ENCODE measurements at places on chromosomes 1 and 21.

- no peak for DNase-seq
Observed at GRCh38 chr1:28518745-28519341, 13.0 kb downstream of the RCC1 start.

- peak; percentile 11 for DNase-seq
Observed at GRCh38 chr21:32726839-32727686, 750 bp downstream of the SYNJ1 start.

DNA sequence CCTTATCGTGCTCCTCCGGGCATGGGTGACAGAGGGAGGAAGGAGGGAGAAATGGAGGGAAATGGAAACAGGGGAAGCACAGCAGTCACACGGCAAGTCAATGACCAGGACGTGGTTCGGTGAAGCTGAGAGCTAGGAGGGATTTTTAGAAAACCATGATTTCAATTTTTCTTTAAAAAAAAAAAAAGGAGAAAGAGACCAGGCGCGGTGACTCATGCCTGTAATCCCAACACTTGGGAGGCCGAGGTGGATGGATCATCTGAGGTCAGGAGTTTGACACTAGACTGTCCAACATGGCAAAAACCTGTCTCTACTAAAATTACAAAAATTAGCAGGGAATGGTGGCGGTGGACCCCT, 776 bp upstream of the TNFRSF9 start:
- DNase-seq: no peak

- no peak for DNase-seq
Observed at GRCh38 chr1:3079381-3080052, 10.5 kb downstream of the PRDM16 start.

GRCh38 chr1:22975694-22976093, 3.0 kb upstream of the LACTBL1 start:
- no peak for DNase-seq

- no peak for DNase-seq
Observed at GRCh38 chr1:42154685-42155084, 1.5 kb downstream of the GUCA2B start.

GRCh38 chr1:111570781-111571181, 48.8 kb upstream of the RAP1A start:
- no peak for DNase-seq

DNA sequence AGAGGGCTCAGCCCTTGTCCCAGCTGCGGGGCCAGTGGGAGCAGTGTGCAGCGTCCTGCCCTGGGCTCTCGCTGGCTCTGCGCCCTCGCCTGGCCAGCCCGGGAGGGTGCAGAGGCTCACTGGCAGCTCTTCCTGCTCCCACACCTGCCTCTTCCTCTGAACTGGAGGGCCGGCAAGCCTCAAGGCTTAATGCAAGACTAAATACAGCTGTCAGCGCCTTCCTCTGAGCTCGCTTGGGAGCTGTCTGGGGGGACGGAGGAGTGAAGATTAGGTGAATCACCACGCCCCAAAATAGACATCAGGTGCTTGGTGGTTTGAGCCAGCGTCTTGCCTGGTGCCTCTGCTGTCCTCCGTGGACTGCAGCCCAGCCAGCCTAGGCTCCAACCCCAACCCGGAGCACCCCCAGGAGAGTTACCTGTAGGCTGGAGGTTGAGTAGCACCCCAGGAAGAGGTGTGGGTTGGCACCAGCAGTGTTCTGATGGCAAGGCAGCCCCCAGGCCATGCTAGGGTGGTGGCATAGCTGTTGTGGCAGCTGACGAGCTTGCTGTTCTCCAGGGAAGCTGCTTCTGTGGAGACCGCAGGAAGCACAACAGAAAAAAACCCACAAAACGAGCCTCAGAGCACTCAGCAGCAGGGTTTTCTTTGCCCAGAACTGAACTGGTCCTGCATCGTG, 36.9 kb downstream of the UMODL1 start:
- DNase-seq: peak; percentile 31

- DNase-seq: no peak
Observed at GRCh38 chr1:226711976-226712741, 26.9 kb downstream of the ITPKB start.

DNA sequence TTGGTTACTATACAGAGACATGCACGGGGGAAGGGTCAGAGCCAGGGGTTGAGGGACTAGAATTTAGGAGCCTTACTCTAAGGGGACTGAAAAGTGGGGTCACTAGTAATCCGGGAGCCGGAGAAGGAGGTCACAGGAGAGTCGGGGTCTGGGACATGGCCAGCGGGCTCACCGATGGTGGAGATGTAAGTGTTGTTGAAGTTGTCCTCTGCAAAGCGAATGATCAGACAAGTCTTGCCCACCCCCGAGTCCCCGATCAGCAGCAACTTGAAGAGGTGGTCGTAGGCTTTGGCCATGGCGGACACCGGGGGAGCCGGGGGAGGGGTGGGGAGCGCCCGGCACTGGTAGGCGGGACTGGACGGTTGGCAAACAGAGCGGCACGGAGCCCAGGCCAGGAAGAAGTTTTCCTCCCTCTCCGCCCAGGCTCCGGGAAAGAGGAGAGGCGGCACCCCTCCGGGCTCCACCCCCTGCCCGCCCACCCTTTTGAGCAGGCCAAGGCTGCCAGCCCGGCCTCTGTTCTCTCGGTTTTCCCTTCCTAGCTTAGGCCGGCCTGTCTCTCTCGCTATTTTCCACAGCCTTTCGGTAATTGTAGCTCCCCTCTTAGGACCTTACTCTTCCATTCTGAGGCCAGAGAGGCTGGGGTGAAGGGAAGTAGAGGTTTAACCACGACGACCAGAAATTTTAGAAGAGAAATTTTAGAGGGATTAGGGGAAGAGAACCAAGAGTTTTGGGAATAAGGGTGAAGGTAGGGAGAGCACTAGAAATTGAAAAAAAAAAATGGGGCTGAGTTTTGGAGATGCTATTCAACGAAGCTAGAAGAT, at the start of gene RAB13:
TSS of gene RAB13 (minus strand) at position 399 of the 821 bp plus-strand sequence. CDS start at position 296, 103 bp downstream.
- DNase-seq: peak; percentile 54

GRCh38 chr1:47230692-47231300, 1.2 kb downstream of the TAL1 start:
- no peak for DNase-seq

GRCh38 chr1:200384818-200385390, 24.9 kb downstream of the ZNF281 start:
- DNase-seq: no peak

- no peak for DNase-seq
Observed at GRCh38 chr21:15860541-15860940, 130.8 kb downstream of the USP25 start.

GRCh38 chr1:111961773-111962565, 27.5 kb downstream of the KCND3 start:
- peak; percentile 49 for DNase-seq

DNA sequence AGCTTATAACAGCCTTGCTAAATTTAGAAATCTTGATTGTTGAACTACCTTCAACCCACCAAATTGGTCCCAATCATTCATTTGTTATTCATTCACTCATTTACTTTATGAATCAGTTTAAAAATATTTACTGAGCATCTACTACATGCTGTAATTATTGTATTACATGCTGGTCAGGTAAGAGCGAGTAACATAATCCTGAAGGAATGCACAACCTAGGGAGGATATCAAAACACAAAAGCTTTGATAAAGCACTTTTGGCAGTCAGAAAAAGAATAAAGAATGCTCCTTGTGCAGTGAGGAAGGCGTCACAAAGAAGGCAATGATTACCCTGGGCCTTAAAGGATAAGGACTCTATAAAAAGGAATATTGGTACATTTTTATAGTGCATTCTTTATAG, 518.9 kb upstream of the NR5A2 start:
- no peak for DNase-seq

DNA sequence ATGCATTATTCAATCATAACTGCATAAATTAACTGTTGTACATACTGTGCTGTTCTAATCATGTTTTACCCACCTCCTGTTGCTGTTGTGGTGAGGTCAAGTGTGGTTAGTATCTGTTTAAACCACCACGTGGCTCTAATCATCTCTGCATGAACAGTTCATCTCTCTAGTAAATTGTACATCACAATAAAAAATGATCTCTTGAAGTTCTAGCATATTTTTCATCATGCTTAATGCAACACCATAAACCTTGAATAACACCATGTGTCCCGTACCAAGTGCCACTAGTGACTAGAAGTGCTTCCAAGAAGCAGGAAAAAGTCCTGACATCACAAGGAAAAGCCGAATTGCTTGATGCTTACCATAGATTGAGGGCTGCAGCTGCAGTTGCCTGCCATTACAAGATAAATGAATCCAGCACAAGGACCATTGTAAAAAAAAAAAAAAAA, 51.7 kb downstream of the SNRPE start:
- no peak for DNase-seq

GRCh38 chr1:167661527-167662426, 31.7 kb downstream of the RCSD1 start:
- DNase-seq: no peak

DNA sequence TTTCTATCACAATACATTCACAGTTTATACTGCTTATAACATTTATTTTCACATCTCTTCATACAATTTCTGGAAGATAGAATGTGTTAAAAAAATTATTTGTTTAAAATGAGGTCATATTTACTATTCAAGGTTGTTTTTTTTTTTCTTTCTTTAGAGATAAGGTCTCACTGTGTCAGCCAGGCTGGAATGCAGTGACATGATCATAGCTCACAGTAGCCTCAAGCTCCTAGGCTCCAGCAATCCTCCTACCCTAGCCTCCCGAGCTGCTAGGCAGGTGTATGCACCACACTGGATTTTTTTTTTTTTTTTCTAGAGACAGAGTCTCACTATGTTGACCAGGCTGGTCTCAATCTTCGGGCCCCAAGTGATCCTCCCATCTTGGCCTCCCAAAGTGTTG, 19.0 kb upstream of the RNF11 start:
- DNase-seq: no peak

DNA sequence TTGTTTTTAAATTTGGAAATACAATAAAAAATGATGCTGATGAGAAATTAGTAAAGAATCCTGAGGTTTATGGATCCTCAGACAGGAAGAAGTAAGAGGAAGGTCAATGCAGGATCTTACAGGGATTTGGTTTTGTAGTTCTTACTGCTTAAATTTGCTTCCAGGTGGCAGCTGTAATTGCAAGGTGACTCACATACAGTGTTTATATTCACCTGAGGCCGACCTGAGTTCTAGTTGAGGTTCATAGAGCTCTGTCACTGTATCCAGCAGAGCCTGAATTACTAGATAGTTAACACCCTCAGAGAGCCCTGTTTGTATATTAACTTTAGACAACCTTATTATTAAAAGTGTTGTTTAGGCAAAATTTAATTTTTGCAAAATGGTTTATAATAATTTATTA, 1.4 kb upstream of the WDR26 start:
- no peak for DNase-seq

GRCh38 chr1:64663668-64664067, 81.2 kb upstream of the RAVER2 start:
- no peak for DNase-seq

GRCh38 chr1:36094621-36095061, 5.9 kb downstream of the ADPRS start:
- DNase-seq: no peak

DNA sequence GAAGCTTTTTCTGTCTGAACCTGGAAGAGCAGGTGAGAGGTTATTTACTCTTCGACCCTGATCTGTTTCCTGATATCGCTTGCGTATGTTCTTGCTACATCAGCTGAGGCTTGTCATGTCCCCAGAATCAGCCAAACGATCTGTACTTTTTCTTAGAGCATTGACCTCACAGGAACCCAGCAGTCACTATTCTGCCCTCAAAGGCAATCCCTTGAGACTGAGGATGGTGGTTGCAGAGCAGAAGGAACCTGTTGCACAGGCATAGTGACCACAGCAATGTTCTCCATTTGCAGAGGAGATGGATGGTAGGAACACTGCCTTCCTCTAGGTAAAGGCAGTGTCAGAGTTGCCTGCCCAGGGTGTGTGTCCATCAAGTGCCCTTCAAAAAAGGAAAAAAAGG, 11.3 kb upstream of the LACTBL1 start:
- DNase-seq: no peak

DNA sequence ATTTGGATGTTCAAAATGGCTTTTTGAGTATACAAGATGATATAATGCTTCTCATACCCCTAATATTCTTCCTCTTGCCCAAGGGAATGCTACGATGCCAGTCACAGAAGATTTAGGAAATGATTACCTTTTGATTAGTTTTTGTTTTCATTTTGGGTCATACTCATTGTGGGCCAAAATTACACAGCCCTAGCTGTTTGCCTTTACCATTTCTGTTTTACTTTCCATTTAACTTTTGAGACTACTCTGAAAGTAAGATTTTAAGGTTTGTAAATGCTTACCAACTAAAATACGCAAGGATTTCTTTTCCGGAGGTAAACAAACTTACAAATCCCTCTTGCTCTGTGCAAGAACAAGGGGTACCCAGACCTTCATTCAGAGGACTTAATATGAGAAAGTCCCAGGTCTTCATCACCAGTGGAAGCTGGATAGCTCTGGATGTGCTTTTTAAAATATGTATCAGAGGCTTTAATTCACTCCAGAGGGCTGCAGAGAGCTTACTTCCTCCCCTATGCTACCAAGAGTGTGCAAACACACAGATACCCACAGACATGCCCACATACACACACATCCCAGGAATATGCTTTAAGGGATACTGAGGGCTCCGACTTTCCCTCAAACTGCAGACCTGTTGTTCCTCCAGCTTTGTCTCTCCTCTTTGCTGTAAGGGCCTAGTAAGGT, 631.4 kb downstream of the SMYD3 start:
- no peak for DNase-seq

- no peak for DNase-seq
Observed at GRCh38 chr1:75548721-75549480, 62.0 kb downstream of the SLC44A5 start.

- no peak for DNase-seq
Observed at GRCh38 chr21:36841866-36842265, 124.6 kb downstream of the HLCS start.

GRCh38 chr1:22654692-22655091, 1.7 kb downstream of the C1QB start:
- no peak for DNase-seq

- no peak for DNase-seq
Observed at GRCh38 chr1:184866991-184867788, 107.1 kb downstream of the NIBAN1 start.

DNA sequence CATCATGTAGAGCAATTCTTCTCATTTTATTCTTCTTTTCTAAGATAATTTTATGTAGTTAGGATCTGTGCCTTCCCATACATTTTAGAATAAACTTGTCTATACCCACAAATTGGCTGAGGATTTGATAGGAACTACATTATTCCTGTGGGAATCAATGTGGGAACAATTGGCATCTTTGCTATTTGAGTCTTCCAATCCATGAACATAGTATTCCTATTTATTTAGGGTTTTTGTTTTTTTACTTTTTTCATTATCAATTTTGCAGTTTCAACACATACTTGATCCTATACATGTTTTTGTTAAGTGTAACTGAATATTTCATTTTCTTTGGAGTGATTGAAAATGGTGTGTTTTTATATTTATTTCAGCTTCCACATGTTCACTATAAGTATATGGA, 8.1 kb upstream of the WNT9A start:
- DNase-seq: no peak

DNA sequence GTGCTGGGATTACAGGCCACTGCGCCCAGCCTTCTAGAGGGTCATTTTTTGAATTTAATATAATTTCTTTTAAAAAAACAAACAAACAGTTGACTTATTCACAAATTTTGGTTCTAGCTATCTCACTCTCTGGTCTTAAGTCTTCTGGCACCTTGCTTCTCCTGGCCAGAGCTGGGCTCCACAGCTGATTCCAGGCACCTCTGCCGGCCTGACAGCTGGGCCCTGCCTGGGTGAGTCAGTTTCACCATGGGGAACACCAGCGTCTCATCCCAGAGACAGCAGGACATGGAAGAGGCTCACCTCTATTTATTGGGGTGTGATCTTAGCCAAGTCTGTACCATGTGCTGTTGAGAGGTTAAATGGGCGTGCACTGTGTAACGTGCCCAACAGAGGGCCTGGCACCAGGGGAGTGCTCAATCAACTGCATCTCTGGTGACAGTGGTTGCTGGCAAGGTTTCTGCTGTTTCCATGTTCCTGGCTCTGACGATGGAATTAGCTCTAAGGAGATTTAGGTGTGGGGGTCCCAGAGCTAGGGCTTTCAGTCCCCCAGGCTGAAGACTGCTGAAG, 956 bp downstream of the CPLANE2 start:
- no peak for DNase-seq
